T-helper 17 cell (primary cell): ENCODE measurements at places on chromosomes 13 and 19. TPM values are rescaled to one million over a fixed set of nuclear protein-coding genes. Genes with fewer than 3 reads are reported as not detected.

STOML3 gene
- not detected for total RNA-seq

- H3K27me3 ChIP-seq, result peaks cover 63% of the 10 kb centered on the region
- H3K4me3 ChIP-seq, result no peak overlapping the region
- peaks cover 2% of the 10 kb centered on the region for H3K36me3 ChIP-seq
- H3K27ac ChIP-seq, result no peak overlapping the region
Observed at GRCh38 chr13:25032160-25032559, 63.8 kb upstream of the PABPC3 start.

ELOF1 gene
- 33.9 TPM for total RNA-seq

- H3K27ac ChIP-seq, result no peak overlapping the region
- peaks cover 7% of the 10 kb centered on the region for H3K27me3 ChIP-seq
- peaks cover 2% of the 10 kb centered on the region for H3K4me1 ChIP-seq
- no peak for DNase-seq
- H3K36me3 ChIP-seq, result no peaks in the 10 kb centered on the region
- no peak overlapping the region for H3K4me3 ChIP-seq
Observed at GRCh38 chr13:19159761-19160420, 21.7 kb downstream of the TUBA3C start.

RCBTB1 gene
- 23.0 TPM for total RNA-seq

KIR2DL4 gene
- total RNA-seq, result not detected

IL12RB1 gene
- 56.7 TPM for total RNA-seq

- no peaks in the 10 kb centered on the region for H3K27me3 ChIP-seq
- DNase-seq, result no peak
- H3K4me3 ChIP-seq, result peak overlapping the region; percentile 28
- H3K36me3 ChIP-seq, result peaks cover 2% of the 10 kb centered on the region
- peak overlapping the region; percentile 47 for H3K27ac ChIP-seq
Observed at GRCh38 chr19:46926170-46927071, 65.6 kb downstream of the ARHGAP35 start.

DNA sequence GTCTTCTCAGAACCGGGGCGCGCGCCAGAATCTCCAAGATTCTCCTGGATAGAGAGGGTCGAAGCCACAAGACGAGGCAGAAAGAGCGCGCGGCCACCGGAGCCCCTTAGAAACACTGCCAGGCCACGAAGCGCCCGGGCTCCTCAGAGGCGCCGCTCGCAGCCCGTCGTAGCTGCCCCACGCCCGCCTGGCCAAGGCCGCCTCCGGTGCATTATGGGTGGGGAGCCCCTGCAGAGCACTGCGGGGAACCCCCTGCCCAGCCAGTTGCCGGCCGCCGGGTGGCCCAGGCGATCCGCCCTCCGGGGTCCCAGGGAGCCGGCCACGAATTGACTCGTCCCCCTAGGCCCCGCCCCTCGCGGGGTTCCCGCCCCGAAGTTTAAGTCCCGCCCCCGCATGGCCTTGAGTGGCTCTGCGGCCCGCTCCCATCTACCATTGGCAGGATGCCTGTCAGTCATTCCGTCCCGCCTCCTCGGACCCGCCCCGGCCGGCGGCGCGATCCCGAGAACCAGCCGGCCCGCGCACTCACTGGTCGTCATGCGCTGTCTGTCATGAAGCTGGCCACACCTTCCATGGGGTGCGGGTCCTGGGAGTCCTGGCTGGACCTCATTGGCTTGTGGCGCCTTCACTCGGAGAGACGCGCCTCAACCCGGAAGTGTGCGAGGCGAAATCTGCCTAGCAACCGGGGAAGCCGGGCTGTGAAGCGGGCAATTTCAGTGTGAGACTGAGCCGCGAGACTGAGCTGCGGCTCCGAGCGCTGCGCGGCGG lies 20.2 kb upstream of the GATAD2A start:
- peak; percentile 98 for DNase-seq
- peak overlapping the region; percentile 92 for H3K4me3 ChIP-seq
- H3K27me3 ChIP-seq, result no peaks in the 10 kb centered on the region
- H3K27ac ChIP-seq, result peak overlapping the region; percentile 99
- H3K4me1 ChIP-seq, result peaks cover 44% of the 10 kb centered on the region
- no peaks in the 10 kb centered on the region for H3K36me3 ChIP-seq

DNA sequence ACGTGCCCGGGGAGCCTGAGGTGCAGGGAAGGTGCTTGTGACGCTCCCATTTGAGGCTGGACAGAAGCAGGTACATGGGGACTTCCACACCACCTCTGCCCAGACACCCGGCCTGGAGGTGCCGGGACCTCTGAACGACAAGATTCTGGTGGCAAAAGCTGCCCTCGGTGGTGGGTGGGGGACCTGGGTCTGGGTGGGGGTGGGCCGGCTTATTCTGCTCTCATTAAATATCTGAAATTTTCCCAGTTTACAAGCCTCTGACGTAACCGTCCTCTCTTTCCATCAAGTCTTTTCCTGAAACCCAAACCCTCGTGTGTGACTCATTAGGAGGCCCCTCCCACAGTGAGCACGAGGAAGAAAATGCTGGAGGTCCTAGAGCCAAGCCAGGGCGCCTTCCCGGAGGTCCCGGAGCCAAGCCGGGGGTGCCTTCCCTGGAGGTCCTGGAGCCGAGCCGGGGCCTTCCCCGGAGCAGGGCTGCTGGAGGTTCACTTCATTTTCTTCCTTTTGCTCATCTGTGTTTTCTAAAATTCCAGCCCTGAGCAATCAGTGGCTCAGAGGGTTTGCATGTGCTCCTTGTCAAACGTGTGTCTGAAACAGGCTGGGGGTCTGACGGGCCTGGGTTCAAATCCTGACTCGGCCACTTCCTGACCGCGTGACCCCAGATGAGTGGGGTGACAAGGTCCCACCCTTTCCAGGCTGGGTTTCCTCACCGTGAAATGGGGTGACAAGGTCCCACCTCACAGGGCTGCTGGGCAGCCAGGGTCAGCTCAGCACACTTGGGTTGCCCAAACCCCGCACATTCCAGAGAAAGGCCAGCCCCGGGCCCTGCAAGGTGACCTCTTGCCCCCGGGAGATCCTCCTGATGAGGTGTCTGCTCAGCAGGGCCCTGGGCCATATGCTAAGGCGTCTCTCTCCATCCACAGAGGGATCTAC lies 10.0 kb downstream of the CFD start:
- peaks cover 2% of the 10 kb centered on the region for H3K36me3 ChIP-seq
- no peak overlapping the region for H3K4me3 ChIP-seq
- peaks cover 16% of the 10 kb centered on the region for H3K4me1 ChIP-seq

GRCh38 chr13:49292742-49293486 lies 45.2 kb downstream of the CDADC1 start:
- no peak for DNase-seq
- H3K36me3 ChIP-seq, result no peaks in the 10 kb centered on the region
- no peaks in the 10 kb centered on the region for H3K27me3 ChIP-seq

- H3K27ac ChIP-seq, result no peak overlapping the region
- H3K27me3 ChIP-seq, result peaks cover 28% of the 10 kb centered on the region
- peaks cover 2% of the 10 kb centered on the region for H3K36me3 ChIP-seq
- H3K4me3 ChIP-seq, result peak overlapping the region; percentile 19
- DNase-seq, result no peak
Observed at GRCh38 chr19:54345938-54346386, 7.0 kb upstream of the LILRA4 start.

- H3K27ac ChIP-seq, result peak overlapping the region; percentile 97
- peaks cover under 1% of the 10 kb centered on the region for H3K36me3 ChIP-seq
- no peaks in the 10 kb centered on the region for H3K27me3 ChIP-seq
- no peak for DNase-seq
Observed at GRCh38 chr19:6861683-6862286, 25.6 kb upstream of the ADGRE1 start.
